ENCODE measurements at places on chromosomes 13 and 19.

- no peak for DNase-seq
Observed at GRCh38 chr19:6856749-6857372, 30.5 kb upstream of the ADGRE1 start.

DNA sequence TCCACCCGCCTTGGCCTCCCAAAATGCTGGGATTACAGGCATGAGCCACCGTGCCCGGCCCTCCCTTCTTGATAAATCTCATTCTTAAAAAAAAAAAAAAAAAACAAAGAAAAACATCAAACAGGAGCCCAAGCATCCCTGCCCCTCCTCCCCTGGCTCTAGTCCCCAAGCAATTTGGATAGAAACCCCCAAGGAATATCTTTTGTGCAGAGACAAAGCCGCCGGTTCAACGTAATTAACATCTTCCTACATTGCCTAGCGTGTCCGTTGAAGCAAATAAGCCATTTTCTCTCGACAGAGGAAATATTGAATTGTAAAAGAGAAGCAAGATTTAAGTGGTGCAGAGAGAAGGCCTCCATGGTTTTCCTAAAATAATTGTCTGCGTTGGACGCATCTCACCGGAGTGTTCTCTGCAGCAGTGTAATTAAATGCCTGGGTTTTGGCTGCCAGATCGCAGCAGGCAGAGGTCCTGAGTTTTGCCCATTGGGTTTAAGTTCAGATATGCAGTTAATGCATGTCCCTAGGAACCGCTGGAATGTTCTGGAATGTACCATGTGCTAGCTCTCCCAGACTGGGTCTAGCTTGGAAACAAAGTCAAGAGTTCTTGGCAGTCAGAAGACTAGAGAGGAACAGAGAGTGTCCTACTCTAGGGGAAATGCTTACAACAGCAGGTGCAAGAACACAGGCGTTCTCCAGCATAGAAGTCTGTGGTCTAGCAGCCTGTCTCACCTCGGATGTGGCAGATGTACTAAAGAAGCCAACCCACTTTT lies 30.8 kb downstream of the PIN1 start:
- peak; percentile 32 for DNase-seq

- no peak for DNase-seq
Observed at GRCh38 chr13:76764429-76764828, 121.8 kb downstream of the KCTD12 start.

GRCh38 chr19:45952686-45953505 lies 20.8 kb downstream of the NOVA2 start:
- DNase-seq = peak; percentile 65

GRCh38 chr19:50721441-50722137 lies 1.6 kb upstream of the CLEC11A start:
- no peak for DNase-seq

GRCh38 chr19:33535226-33535625 lies 13.6 kb upstream of the PEPD start:
- no peak for DNase-seq

DNA sequence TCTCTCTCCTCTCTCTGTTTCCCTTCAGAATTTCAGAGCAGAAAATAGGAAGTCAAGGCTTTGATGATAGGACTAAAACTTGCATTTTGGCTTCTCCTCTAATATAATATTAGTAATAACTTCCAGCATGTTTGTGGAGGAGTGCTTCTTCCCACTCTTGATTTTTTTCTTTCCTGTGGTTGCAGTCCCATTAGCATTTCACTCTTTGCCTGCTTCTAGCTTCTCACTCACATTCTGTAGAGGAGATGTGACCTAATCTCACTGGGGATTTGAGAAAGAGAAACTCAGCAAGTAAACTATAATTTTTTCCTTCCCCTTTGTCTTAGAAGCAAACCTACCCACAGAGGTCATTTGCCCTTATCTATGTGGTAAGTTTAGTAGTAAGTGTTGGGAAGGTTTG lies 169.4 kb upstream of the HTR2A start:
- no peak for DNase-seq

- DNase-seq = no peak
Observed at GRCh38 chr19:42280815-42281145, 11.7 kb downstream of the CIC start.

DNA sequence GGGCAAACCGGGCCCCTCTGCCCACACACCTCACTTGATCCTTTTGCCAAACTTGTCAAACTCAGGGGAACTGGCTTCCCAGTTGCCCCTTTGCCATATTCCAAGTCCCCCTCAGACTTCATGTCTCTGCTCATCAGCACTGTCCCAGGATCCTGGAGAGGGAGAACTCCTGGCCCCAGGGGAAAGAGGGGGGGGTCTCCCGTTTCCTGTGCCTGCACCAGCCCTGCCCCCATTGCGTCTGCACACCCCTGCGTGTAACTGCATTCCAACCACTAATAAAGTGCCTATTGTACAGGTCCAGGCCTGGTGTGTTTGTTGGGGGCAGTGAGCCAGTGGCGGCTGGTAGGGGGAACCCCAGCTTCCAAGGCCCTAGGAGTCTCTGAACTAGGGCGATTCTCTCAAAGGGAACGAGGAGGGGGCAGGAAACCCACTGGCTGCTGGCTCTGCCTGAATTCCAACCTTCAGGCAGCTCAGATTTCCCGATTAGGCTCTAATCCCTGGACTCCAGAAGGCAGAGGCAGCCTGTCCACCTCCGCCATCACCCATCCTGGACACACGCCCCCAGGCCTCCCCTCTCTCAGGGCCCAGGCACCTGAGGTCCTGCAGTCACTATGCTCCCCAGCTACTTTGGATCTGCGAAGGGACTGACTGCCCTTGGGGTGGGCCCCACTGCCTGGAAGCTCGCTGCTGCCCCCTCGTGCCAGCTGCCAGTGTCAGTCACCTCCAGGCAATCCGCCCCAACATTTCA lies 9.7 kb upstream of the ILF3 start:
- peak; percentile 72 for DNase-seq

DNA sequence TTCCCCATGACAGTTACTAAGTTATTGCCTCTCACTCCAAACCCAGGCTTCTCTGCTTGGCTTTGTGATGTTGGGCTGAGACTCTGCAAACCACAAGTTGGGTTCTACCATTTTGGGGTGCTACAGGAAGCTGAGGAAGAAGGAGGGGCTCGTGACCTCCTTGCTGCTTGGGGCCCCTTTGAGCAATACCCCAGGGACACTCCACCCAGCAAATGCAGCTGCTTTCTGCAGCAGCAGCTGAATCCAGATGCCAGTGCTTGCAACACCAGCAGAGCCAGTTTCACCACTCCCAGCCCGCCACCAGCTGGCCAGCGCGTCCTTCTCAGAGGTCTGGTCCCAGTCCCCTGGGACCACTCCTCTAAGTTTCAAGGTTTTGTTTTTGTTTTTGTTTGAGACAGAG lies 22.0 kb upstream of the UBAC2 start:
- no peak for DNase-seq
